Endothelial cell (in vitro differentiated cells): ENCODE measurements at places on chromosomes 13 and 19.

- DNase-seq: no peak
Measured at GRCh38 chr13:84649853-84650252, 767.6 kb upstream of the SLITRK1 start.

- no peak for DNase-seq
Measured at GRCh38 chr13:45055198-45055901, 65.0 kb upstream of the GTF2F2 start.

- no peak for DNase-seq
Measured at GRCh38 chr19:11924886-11925650, at the start of gene ZNF700. TSS of gene ZNF700 (plus strand) at chr19:11925107. CDS start at chr19:11925211, 104 bp downstream.

DNA sequence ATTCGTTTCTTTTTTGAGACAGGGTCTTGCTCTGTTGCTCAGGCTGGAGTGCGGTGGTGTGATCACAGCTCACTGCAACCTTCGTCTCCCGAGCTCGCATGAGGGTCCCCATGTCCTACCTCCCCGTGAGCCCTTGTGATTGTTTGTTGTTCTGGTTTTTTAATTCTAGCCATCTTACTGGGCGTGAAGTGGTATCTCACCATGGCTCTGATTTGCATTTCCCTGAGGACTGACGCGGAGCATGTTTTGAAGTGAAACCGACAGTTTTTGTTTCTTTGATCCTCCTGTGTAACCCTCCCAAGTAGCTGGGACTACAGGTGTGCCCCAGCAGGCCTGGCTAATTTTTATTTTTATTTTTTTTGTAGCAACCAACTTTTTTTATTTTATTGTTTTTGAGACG, 21.7 kb downstream of the GNG7 start:
- DNase-seq: no peak

DNA sequence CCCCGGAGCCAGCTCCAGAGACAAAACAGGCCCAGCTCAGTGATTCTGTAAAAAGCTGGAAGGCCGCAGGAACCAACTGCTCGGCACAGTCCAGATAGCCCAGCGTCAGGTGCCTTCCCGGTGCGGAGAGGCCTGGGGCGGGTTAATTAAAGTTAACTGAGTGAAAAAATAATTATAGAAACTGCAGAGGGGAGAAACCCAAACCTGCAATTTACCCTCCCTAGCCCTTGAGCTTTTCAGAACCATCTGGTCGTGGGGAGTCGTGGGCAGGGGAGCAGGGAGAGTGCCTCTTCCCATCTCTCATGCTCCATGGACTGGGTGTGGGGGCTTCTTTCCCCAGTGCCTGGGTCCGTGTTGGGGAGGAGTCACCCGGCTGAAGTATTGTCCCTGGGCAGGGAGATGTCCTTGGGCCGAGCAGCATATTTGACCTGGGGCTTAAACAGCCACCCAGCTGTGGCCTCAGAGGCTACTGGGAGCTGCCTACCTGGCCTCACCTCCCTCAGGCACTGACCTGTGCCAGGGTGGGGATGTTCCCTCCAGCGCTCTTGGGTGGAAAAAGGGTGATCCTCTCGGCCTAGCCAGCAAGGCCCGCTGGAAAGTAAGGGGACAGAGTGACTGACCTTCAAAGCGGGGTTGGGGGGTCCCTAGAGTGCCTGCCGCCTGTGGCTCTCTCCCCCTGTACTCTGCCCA, 65.9 kb downstream of the CHST8 start:
- DNase-seq: no peak

DNA sequence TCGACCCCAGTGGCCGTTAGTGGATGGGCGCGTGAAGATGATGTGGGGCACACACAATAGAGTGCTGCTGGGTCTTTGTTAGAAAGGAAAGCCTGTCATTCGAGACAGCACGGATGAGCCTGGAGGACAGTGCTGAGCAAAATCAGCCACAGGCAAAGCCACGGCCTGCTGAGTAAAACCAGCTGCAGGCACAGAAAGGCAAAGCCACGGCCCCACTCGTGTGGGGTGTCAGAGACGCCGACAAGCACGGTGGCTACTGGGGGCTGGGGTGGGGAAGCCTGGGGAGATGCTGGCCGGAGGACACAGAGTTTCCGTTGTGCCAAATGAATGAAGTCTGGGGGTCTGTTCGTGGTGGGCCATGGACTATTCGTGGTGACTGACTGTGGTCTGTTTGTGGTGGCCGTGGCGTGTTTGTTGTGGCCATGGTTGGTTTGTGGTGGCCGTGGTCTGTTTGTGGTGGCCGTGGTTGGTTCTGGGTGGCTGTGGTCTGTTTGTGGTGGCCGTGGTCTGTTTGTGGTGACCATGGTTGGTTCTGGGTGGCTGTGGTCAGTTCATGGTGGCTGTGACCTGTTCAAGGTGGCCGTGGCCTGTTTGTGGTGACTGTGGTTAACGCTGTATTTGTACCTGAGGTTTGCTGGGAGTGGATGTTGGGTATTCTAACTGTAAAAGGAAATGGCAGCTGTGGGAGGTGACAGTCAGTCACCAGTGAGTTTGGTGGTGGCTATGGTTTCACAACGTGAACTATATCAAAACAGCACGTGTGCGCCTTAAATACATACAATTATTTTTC, 36.3 kb downstream of the MCF2L start:
- no peak for DNase-seq

DNA sequence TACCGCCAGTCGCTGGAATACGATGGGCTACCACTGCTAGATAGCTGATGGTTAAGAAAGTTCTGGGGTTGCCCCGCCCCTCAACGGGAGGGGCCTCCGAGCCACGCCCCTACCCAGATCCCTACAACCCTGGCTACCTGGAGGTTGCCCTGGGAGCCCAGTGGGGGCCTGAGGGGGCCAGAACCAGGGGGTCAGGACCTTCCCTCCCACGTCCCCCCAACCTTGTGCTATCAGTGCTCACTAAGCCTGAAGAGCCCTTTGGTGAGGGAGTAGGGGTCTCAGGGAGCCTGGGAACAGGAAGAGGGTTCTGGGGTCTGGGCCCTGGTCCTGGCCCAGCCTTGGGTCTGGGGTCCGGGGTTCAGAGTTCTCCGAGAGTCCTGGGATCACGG, 8.9 kb downstream of the OCEL1 start:
- peak; percentile 42 for DNase-seq

GRCh38 chr19:30955112-30956104, 393.8 kb downstream of the TSHZ3 start:
- DNase-seq: no peak

DNA sequence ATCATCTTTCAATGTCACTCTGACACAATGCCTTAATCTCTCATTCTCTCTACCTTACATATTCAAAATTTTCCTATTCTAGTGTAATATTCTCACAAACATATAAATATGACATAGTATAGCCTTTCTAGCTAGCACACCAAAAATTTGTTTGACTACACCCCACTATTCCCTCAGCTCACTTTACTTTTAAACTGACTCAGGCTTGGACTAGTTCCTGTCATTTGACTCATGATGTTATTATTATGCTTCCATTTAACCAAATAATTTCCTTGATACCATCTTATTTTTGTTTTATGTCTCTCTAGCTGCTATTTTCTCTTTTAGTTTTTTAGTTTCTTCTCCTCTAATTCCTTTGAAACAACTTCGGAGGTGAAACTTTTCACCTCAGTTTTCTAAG, 1745.6 kb upstream of the PCDH20 start:
- DNase-seq: no peak

DNA sequence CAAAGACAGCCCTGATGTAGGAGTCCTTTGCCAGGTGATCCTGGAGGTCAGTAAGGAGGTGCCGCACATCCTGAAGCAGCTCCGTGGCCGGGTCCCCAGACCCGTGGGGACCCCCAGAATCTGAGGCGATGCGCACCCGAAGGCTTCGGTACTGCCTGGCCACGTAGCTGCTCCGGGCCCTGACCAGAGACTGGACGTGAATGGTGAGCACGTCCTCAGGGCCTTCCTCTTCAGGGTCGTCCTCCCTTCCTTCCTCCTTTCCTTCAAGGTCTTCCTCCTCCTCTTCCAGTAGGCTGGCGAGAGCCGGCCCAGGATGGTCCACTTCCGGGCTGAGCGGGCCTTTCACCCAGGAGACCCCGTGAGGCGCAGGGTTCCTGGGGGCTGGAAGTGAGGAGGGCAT, 7.5 kb downstream of the RINL start:
- no peak for DNase-seq

GRCh38 chr19:13817018-13817614, 21.9 kb downstream of the ZSWIM4 start:
- no peak for DNase-seq

- no peak for DNase-seq
Measured at GRCh38 chr13:112225429-112226090, 150.6 kb upstream of the SPACA7 start.

- DNase-seq: peak; percentile 77
Measured at GRCh38 chr19:49546825-49547565, 19.2 kb downstream of the RCN3 start.

- no peak for DNase-seq
Measured at GRCh38 chr19:30602661-30603350, 230.6 kb downstream of the ZNF536 start.

DNA sequence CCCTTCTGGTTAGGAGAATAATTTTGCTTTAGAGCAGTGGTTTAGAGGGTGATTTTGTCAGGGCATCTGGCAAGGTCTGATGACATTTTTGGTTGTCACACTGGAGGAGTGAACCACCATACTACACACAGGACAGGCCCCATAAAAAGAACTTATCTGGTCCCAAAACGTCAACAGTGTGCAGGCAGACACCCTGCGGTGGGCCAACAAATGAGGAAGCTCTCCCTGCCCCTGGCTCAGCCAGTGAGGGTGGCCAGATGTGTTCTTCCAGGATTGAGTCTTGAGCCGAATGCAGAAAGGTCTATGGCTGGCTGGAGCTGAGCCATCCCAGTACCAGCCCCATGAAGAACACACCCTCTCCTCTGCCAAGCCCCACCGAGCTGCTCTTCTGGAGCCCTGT, 149.2 kb downstream of the MIPEP start:
- no peak for DNase-seq

- DNase-seq: no peak
Measured at GRCh38 chr13:49219647-49220035, 497 bp upstream of the MLNR start.

DNA sequence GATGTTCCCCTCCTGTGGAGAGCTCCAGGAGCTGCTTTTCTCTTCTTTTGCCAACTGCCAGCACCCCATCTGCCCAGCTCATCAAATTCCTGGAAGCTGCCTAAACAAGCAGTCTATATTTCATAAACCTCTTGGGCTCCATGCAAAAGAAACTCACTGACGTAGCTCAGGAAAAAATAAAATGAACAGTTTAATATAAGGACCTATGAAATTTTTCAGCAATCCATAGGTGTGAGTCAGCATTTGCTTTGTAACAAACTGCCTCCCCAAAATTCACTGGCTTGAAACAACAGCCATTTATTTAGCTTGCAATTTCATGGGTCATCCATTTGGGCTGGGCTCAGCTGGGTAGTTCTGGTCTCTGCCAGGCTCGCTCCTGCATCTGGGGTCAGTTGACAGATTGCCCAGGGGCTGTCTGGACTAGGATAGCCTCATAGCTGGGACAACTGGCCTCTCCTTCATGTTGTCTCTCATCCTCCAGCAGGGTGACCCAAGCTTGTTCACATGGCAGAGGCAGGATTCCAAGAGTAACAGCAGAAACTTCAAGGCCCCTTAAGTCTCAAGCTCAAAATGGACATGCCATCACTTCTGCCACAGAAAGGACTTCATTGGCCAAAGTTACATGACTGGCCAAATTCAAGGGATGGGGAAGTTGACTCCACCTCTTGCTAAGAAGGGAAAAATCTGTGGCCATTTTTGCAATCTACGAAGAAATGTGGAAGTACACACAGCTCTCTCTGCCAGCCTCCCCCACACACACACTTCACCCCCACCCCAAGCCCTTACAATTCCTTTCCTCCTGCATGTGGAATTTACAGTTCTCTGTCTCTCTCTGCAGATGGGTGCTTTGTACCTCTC, 7.9 kb upstream of the PVR start:
- no peak for DNase-seq

DNA sequence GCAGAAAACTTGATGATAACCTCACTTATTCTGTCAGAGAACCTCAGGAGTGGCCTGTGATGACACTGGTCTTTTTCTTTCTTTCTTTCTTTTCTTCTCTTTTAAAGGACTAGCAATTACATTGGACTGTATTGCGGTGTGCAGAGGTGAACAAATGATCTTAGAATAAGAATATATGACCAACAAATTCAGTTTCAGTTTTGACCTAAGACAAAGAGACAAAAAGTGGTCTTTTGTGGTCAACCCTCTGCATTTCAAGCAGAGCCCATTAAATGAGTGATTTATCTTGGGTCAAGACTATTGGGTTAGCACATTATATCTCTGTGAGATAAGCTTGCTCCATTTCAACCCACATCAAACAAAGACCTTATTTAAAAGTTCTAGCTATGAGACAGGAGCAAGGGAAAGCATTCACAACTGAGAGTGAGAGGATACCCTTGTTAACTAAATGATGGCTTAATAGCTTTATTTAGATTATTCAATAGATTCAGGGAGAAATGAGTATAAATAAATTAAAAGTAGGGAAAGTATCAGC, 644.4 kb downstream of the PCDH9 start:
- DNase-seq: no peak

GRCh38 chr19:35342430-35342829, 5.3 kb upstream of the FFAR1 start:
- DNase-seq: no peak

DNA sequence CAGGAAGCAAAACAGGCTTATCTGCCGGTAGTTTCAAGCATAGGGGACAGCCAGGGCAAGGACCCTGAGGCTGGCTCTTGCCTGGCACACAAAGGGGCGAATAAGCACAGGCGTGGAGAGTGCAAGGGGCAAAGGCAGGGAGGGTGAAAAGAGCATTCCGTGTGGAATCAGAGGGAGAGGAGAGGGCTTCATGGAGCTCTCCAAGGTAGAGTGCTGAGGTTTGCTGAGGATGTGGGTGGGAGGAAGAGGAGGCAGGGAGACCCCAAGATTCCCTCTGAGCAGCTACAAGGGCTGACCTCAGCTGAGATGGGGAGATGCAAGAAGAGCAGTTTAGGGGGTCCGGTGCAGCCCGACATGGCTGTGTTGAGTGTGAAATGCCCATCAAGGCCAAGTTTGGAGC, 36.5 kb upstream of the ZNRF4 start:
- no peak for DNase-seq

GRCh38 chr13:41939398-41939797, 21.5 kb downstream of the VWA8 start:
- DNase-seq: no peak

DNA sequence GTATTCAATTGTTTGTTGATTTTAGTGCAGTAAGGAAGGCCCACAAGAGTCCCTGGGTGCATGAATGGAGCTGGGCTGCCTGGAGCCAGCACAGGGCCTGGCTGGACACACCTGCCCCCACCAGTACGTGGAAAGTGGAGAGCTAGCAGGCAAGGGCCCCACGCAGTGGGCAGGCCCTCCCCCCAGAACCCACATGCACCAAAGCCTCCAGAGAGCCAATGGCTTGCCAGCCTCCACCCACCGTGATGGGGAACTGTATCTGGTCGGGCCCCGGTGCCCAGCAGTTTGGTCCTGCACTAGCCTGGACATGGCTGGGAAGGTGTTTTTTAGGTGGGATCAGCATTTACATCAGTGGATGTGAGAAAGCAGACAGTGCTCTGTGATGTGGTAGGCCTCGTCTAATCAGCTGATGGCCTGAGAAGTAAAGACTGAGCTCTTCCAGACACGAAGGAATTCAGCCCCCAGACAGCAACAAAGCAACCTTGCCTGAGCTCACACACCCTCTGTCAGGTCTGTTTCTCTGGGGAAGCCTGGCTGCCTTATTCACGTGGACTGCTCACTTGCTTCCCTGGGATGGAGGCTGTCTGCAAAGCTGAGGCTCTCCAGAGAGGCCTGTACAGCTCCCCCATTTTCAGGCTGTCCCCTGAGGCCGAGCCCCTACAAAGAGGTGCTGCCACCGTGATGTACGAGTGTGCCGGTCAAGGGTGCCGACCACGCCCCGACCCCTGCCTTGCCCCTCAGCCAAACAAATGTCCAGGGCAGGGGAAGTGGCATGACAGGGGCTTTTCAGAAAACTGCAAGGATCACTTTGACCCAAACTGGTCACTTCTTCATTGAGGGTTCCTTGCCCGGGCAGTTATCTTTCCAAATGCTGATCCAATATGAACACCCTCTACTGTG, 27.5 kb downstream of the RAB20 start:
- no peak for DNase-seq
